ENCODE measurements at places on chromosomes 1 and 21. TPM values are rescaled to one million over a fixed set of nuclear protein-coding genes. Genes with fewer than 3 reads are reported as not detected.

DNA sequence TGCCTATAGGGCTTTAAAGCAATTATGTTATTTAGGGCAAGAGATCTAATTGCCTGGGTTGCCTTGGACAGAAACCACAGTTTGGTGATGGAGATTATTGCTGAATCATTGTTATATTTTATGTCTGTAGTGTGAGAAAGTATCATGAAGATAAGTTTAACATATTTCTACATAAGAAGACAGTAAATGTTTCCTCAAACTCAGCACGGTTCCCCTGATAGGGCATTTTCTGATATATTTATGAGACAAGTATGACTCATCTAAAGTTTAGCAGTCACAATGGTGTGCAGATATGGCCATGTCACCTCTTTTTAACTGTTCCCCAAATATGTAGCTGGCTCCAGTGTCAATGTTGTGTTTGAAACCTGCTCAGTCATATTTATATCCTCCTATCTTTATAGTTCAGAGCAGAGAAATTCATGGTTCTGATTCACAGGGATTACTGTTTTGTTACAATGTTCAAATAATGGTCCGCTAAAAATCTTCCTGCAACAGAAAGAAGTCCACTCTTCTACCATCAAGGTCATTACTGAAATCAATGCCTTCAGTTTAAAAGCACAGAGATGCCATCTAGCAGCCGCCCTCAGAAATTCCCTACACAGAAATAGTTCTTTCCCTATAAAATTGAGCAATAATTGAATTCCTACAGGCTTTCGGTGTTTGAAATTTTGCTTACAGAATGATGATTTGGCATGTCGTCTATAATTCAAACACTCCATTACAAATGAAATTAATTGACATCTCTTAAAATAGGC, 3.7 kb downstream of the OLFM3 start:
- no peak overlapping the region for H3K27ac ChIP-seq
- peaks cover 21% of the 10 kb centered on the region for H3K27me3 ChIP-seq
- no peak overlapping the region for H3K4me3 ChIP-seq
- H3K36me3 ChIP-seq, result no peaks in the 10 kb centered on the region
- H3K4me1 ChIP-seq, result no peaks in the 10 kb centered on the region
- DNase-seq, result no peak

DNA sequence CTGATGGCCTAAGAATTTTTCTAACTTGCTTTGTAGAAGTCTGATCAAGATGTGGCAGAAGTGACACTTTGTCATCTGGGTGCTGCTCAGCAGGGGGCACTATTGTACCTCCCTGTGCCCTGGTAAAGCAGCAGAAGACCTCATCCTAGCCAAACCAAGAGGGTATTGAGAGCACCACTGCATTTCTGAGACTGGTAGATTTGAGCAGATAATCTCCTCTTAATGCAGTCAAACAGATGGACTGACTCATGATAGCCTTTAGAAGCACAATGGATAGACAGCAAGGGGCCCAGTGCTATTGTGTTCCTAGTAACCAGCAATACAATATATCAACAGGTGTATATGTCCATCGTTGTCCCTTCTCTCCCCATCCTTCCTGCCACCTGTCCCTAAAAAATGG, 5.7 kb downstream of the TPM3 start:
- no peak overlapping the region for H3K27ac ChIP-seq
- peaks cover 13% of the 10 kb centered on the region for H3K4me1 ChIP-seq
- peaks cover 11% of the 10 kb centered on the region for H3K36me3 ChIP-seq
- no peak overlapping the region for H3K4me3 ChIP-seq
- peaks cover 2% of the 10 kb centered on the region for H3K27me3 ChIP-seq

The CRYAA gene
- total RNA-seq, result not detected

DNA sequence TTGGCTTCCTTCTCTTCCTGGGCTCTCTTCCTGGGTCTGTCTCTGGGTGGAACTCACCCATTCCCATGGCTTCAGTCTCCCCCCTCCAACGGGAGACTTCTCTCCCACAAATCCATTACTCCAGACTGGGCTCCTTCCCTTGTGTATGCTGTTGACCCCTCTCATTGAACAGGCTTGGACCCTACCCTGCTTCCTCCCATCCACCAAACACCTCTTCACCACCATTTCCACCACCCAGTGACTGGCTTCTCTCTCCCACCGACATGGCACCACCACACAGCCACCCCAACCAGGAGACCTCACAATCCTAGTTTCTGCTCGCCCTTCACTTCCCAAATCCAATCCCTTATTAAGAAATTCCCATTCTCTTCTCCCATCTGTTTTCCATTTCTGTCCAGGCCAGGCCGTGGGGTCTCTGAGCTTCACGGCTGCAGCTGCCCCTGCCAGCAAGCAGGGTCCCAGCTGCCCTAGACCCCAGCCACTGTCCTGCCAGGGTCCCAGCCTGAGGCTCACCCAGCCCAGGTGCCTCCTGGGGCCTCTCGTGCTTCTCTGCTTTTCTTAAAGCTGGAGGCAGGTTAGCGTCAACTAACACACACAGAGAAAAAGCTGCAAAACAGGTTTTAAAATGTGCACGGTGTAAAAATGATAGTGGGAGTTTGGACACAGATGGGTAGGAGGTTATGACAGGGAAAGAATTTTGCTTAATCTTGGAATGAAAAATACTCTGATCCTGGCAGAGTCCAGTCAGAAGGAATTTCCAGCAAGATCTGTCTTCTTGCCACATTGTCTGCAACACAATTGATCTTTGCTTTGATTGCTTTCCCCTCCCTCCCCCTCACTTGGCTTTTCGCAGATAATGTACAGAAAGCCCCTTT, 383.8 kb upstream of the VAMP3 start:
- H3K27ac ChIP-seq, result no peak overlapping the region
- H3K4me1 ChIP-seq, result no peaks in the 10 kb centered on the region
- H3K27me3 ChIP-seq, result no peaks in the 10 kb centered on the region
- no peaks in the 10 kb centered on the region for H3K36me3 ChIP-seq
- no peak overlapping the region for H3K4me3 ChIP-seq

The CYYR1 gene
- total RNA-seq, result not detected

GRCh38 chr1:237041461-237041794, 556 bp upstream of the RYR2 start:
- no peak overlapping the region for H3K27ac ChIP-seq
- DNase-seq, result no peak
- peaks cover 47% of the 10 kb centered on the region for H3K27me3 ChIP-seq
- H3K36me3 ChIP-seq, result peaks cover 2% of the 10 kb centered on the region
- H3K4me3 ChIP-seq, result no peak overlapping the region
- peaks cover 7% of the 10 kb centered on the region for H3K4me1 ChIP-seq

DNA sequence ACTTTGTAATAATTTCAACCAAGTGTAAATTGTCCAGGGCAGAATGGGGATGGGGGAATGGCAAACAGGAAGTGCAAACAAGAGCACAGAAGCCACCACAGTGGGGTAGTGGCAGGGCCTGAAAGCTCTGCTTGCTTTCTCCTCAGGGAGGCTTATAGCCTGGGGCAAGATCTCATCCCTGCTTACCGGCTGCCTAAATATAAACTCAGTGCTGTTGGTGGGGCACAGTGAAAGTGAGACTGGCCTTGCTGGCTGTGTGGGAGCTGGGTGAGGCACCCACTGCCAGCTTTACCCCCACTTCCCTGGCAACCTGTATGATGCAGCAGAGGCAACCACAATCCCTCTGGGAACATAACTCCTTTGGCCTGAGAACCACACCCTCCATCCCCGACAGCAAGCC, 15.2 kb downstream of the STYXL2 start:
- H3K4me1 ChIP-seq, result peaks cover 39% of the 10 kb centered on the region
- no peaks in the 10 kb centered on the region for H3K36me3 ChIP-seq
- peak overlapping the region; percentile 44 for H3K27ac ChIP-seq
- H3K4me3 ChIP-seq, result no peak overlapping the region
- no peak for DNase-seq
- H3K27me3 ChIP-seq, result no peaks in the 10 kb centered on the region

DNA sequence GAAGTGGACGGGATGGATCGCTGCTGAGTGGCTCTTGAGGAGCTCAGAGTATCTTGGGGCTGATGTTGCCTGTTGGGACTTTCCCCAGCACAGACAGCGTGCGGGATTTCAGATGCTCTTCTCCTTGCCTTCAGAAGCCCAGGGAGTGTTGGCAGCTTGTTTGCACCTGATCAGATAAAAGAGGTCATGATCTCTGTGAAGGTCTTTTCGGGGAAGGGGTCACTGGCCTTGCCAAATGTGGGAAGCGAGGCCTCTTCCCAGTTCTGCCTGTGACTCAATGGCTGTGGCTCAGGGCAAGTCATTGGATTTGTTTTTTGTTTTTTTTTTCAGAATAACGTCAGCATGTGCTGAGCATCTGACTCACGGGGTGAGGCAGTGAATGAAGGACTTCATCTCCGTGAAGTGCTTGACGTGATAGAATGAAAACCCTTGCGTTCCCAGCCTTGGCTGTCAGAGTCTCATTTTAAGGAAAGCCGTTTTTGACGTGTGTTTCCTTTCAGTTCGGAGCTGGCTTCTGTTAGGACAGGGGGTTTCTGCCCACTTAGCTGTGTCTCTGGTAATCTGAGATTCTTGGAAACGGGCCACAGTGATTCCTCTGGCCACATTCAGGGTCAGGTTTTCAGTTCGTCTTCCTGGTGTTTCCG, 46.7 kb downstream of the GALNT2 start:
- H3K36me3 ChIP-seq, result peaks cover 27% of the 10 kb centered on the region
- H3K27me3 ChIP-seq, result no peaks in the 10 kb centered on the region
- H3K4me3 ChIP-seq, result no peak overlapping the region
- no peak overlapping the region for H3K27ac ChIP-seq
- DNase-seq, result no peak

DNA sequence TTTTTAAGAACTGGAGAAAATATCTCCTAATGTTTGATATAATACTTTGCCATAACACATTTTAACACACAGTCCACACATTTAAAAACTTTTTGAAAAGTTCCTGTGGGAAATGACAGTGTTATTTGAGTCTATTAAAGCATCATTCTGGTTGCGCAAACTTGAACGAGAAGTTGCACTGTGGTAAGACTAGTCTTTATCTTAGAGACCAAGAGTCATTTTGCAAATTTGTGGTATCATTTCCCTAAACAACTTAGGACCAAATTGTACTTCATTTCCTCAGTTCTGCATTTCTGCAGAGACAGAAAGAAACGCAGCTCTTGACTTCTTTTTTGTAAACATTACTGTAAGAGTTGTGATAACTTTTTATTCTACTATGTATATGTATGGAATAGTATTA, at the start of gene RGS18:
TSS of gene RGS18 (plus strand) at position 282 of the 400 bp plus-strand sequence. CDS start 176 bp downstream, outside the sequence.
- no peak within 1 kb of the TSS for H3K27ac ChIP-seq
- no peaks in the 10 kb centered on the region for H3K4me1 ChIP-seq
- H3K36me3 ChIP-seq, result no peaks in the 10 kb centered on the region

DNA sequence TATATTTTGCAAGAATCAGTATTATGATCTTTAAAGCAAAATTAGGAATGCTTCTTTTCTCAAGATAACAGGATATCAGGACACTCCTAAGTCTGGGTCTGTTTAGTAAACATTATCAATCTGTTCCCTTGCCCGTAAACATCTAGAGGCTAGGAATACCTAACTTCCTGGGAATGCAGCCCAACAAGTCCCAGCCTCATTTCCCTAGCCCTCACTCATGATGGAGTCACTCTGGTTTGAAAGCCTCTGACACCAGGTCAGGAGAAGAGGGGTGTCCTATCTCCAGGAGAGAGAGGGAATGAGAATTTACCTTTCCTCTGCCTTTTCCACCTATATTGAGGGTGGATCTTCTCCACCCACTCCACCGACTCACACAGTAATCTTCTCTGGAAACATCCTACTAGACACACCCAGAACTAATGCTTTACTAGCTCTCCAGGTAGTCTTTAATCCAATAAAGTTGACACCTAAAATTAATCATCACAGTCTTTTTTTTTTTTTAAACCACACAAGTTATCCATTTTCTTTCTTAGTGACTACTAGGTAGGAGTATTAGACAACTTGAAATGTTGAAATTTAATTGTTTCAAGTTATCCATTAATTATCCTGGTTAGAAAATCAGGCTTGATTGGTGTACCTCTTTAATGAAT, 659.3 kb downstream of the USP25 start:
- H3K27ac ChIP-seq, result no peak overlapping the region
- no peaks in the 10 kb centered on the region for H3K27me3 ChIP-seq
- H3K4me1 ChIP-seq, result no peaks in the 10 kb centered on the region
- DNase-seq, result no peak
- H3K4me3 ChIP-seq, result no peak overlapping the region
- no peaks in the 10 kb centered on the region for H3K36me3 ChIP-seq

GRCh38 chr1:169309178-169310166, 58.1 kb downstream of the NME7 start:
- DNase-seq, result peak; percentile 23
- H3K4me1 ChIP-seq, result peaks cover 27% of the 10 kb centered on the region
- peaks cover 26% of the 10 kb centered on the region for H3K36me3 ChIP-seq
- H3K27ac ChIP-seq, result peak overlapping the region; percentile 2
- no peaks in the 10 kb centered on the region for H3K27me3 ChIP-seq

DNA sequence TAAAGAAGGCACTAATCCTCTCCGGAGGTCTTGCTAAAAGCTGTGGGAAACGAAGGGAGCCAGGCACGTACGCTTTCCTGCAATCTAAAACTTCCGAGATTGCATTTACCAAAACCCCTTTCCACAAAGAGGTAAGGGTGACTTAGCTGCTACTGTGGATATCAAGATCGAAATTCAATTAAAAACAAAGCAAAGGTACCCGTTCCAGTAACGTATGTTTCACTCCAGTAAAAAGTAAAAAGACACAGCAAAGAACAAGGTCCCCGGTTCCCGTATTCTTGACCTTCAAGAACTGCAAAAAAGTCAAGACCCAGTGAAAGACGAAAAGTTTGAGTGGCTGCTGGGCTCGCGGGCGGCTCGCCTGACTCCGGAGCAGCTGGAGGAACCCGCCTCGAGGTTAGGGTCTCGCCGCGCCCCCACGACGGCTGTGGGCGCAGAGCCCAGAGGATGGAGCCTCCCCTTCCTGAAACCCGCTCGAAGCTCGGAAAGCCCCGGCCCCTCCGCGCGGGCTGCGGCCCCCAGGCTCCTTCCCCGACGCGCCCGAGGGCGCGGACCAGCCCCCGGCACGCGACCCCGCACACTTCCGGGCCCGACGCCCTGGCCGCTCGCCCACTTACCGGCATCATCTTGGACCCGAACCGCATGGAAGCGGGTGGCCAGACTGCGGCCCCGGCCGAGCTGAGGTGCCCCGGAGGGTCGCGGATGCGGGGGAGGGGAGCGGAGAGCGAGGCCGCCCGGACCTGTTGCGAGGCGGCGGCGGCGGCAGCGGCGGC, 524 bp downstream of the TP53BP2 start:
- peaks cover 10% of the 10 kb centered on the region for H3K36me3 ChIP-seq
- H3K4me1 ChIP-seq, result peaks cover 43% of the 10 kb centered on the region
- DNase-seq, result peak; percentile 63
- H3K27me3 ChIP-seq, result no peaks in the 10 kb centered on the region
- H3K4me3 ChIP-seq, result peak overlapping the region; percentile 97
- peak overlapping the region; percentile 99 for H3K27ac ChIP-seq

DNA sequence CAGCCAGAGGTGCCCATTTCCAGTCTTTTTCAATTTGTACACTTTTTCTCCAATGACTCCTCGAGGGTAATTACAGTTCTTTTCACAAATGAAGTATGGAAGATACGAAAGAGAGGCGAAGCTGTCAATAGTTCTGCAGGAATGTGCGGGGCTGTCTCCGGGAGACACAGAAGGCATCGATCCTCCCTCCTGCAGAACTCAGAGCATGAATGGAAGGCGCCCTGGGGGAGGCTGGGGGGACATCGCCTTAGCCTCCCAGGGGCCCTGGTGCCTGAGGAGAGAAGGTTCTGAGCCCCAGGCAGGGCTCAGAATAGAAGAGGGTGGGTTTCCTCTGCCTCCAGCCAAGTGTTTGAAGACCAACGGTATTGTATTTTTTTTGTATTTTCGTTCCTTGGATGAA, 49.7 kb upstream of the GRIK3 start:
- no peak overlapping the region for H3K4me3 ChIP-seq
- no peaks in the 10 kb centered on the region for H3K36me3 ChIP-seq
- DNase-seq, result no peak
- no peaks in the 10 kb centered on the region for H3K4me1 ChIP-seq
- H3K27me3 ChIP-seq, result no peaks in the 10 kb centered on the region
- H3K27ac ChIP-seq, result no peak overlapping the region

The ETV3L gene
- not detected for total RNA-seq

GRCh38 chr21:41858466-41859296, 20.5 kb downstream of the PRDM15 start:
- peaks cover 7% of the 10 kb centered on the region for H3K4me1 ChIP-seq
- no peaks in the 10 kb centered on the region for H3K27me3 ChIP-seq
- no peak overlapping the region for H3K4me3 ChIP-seq
- no peak overlapping the region for H3K27ac ChIP-seq
- DNase-seq, result no peak

All from activated CD8-positive, alpha-beta T cell treated with anti-CD3 and anti-CD28 coated beads for 36 hours (primary cell).